ENCODE measurements at places on chromosomes 1 and 21. TPM values are rescaled to one million over a fixed set of nuclear protein-coding genes. Genes with fewer than 3 reads are reported as not detected.

The ZNF496 gene
- total RNA-seq, result 17.2 TPM

The RBP7 gene
- 0.77 TPM for total RNA-seq

The RAB7B gene
- total RNA-seq, result not detected

The NEK2 gene
- total RNA-seq, result 18.5 TPM

Measured in dermis microvascular lymphatic vessel endothelial cell (primary cell).